MCF 10A (cell line): ENCODE measurements at places on chromosomes 5 and 9. TPM values are rescaled to one million over a fixed set of nuclear protein-coding genes. Genes with fewer than 3 reads are reported as not detected.
A peak's percentile ranks its signal among the peaks of the same experiment; 100 is the strongest.

GRCh38 chr5:173204185-173204979, 30.6 kb downstream of the NKX2-5 start:
- no peak overlapping the region for H3K4me3 ChIP-seq
- DNase-seq = peak; percentile 67
- H3K36me3 ChIP-seq = no peaks in the 10 kb centered on the region
- H3K4me1 ChIP-seq = peaks cover 26% of the 10 kb centered on the region
- no peak overlapping the region for H3K27ac ChIP-seq

- H3K4me1 ChIP-seq = peaks cover 7% of the 10 kb centered on the region
- DNase-seq = no peak
- no peaks in the 10 kb centered on the region for H3K36me3 ChIP-seq
- H3K27me3 ChIP-seq = no peaks in the 10 kb centered on the region
Observed at GRCh38 chr9:137051145-137051724, 2.6 kb downstream of the ENTPD2 start.

- no peak overlapping the region for H3K4me3 ChIP-seq
- no peaks in the 10 kb centered on the region for H3K27me3 ChIP-seq
- no peak overlapping the region for H3K27ac ChIP-seq
- peaks cover 7% of the 10 kb centered on the region for H3K4me1 ChIP-seq
Observed at GRCh38 chr5:35483780-35484179, 133.9 kb upstream of the SPEF2 start.

DNA sequence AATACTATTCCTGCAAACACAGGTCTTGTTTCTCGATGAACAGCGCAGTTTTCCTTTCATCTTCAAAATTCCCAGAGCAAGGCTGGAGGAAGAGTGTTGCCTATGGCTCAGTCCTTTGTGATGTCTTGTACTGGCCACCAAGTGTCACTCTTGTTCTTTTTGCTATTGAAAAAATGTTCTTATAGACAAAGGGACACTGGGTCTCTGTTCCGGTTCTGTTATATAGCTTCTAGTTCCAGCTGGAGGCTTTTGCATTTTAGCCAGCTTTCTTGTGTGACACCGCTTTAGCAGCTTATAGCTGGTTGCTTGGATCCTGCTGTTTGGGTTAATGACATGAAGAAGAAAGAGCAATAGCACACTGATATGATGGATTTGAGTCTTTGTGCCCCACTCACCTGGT, 343.7 kb upstream of the KCNN2 start:
- peaks cover 11% of the 10 kb centered on the region for H3K27me3 ChIP-seq
- H3K4me3 ChIP-seq = no peak overlapping the region
- DNase-seq = no peak
- H3K4me1 ChIP-seq = no peaks in the 10 kb centered on the region
- H3K36me3 ChIP-seq = no peaks in the 10 kb centered on the region

DNA sequence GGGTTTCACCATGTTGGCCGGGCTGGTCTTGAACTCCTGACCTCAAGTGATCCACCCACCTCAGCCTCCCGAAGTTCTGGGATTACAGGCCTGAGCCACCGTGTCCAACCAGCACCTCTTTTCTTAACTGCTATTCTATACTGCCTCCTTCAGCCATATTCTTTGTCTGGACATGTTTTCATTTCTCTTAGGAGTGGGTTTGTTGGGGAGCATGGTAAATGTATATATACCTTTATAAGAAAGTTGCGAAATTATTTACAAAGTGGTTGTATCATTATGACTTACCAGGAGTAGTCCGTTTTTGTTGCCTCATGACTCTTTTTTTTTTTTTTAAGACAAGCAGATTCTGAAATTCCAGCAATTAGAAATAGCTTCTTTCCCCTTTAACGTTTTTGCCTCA, 38.7 kb downstream of the CDC42SE2 start:
- peak overlapping the region; percentile 97 for H3K27ac ChIP-seq
- peak overlapping the region; percentile 26 for H3K4me3 ChIP-seq
- H3K4me1 ChIP-seq = peaks cover 67% of the 10 kb centered on the region
- H3K36me3 ChIP-seq = peaks cover 15% of the 10 kb centered on the region

DNA sequence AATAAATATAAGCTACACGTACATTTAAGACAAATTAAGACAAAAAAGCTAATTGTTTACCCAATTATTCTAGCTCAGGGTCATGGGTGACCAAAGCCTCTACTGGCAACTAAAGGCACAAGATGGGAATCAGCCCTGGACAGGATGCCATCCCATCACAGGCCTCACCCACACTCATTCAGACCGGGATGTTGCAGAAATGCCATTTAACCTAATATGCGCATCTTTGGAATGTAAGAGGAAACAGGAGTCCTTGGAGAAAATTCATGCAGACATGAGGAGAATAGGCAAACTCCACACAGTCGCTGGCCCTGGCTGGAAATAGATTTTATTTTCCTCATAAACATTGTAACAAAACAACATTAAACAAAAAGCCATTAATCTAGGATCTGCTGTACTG, 2003.8 kb upstream of the CDH9 start:
- H3K27ac ChIP-seq = no peak overlapping the region
- no peaks in the 10 kb centered on the region for H3K36me3 ChIP-seq

DNA sequence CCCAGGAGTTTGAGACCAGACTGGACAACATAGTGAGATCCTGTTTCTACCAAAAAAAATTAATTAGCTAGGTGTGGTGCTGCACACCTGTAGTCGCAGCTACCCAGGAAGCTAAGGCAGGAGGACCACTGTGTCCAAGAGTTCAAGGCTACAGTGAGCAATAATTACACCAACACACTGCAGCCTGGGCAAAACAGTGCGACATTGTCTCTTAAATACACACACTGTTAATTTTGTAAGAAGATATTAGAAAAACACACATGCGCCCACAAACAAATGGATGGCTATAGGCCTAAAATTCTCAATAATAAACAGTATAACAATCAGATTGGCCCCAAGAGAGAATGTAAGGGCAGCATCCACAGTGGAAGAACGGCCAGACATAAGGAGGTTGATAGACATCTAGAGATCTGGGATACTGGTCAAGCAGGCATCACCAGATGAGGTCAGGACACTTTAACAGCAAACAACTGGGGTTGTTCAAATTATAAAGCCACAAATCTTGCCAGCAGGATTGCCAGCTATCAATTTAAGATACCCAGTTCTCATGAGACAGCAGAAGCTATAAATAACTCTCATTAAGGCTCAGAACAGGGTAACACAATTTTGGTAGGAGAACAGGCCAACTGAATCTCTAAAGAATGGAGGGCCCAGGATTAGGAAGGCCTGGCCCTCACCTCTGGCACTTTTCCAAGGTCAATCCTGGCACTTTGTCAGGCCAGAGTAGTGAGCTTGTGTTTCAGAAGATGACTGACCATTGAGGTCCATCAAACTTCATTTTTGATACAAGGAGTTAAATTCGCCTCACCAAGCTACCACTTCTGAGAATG, 29.5 kb downstream of the GOLPH3 start:
- peaks cover 12% of the 10 kb centered on the region for H3K36me3 ChIP-seq
- H3K4me1 ChIP-seq = peaks cover 15% of the 10 kb centered on the region
- H3K27me3 ChIP-seq = no peaks in the 10 kb centered on the region

- no peak for DNase-seq
- H3K27ac ChIP-seq = no peak overlapping the region
- no peaks in the 10 kb centered on the region for H3K4me1 ChIP-seq
- H3K36me3 ChIP-seq = no peaks in the 10 kb centered on the region
Observed at GRCh38 chr5:157900644-157901043, 41.7 kb upstream of the CLINT1 start.

DNA sequence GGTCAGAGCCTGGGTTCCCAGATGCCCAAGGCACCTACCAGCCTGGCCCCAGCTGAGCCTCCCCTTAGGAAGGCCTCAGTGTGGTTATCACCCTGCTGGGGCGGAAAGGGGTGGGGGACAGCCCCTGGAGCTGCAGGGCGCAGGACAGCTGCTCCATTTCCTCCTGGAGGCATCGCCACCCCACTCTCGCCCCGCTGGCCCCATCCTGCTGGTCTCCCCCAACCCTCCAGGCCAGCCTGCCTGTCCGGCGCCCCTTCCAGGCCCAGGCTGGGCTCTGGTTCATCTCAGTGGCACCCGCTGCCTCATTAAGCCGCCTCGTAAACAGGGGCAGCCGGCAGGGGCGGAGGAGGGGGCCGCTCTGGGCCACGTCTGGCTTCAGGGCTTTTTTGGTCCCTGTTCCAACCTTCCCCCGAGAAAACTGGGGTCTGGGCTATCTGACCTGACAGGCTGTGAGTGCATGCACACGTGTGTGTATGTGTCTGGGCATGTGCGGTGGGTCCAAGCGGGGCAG, 30.8 kb upstream of the ENHO start:
- no peak for DNase-seq
- no peaks in the 10 kb centered on the region for H3K4me1 ChIP-seq
- H3K27ac ChIP-seq = no peak overlapping the region
- no peaks in the 10 kb centered on the region for H3K36me3 ChIP-seq
- H3K27me3 ChIP-seq = peaks cover 13% of the 10 kb centered on the region

GRCh38 chr5:173752653-173753052, 135.5 kb upstream of the CPEB4 start:
- no peaks in the 10 kb centered on the region for H3K4me1 ChIP-seq
- no peak overlapping the region for H3K4me3 ChIP-seq
- no peak for DNase-seq
- H3K27ac ChIP-seq = no peak overlapping the region

- H3K27ac ChIP-seq = no peak overlapping the region
- no peak for DNase-seq
- no peak overlapping the region for H3K4me3 ChIP-seq
- no peaks in the 10 kb centered on the region for H3K4me1 ChIP-seq
- H3K36me3 ChIP-seq = no peaks in the 10 kb centered on the region
Observed at GRCh38 chr5:96318569-96319110, 114.4 kb downstream of the PCSK1 start.

GRCh38 chr5:57034201-57034916, 82.4 kb upstream of the MIER3 start:
- H3K36me3 ChIP-seq = no peaks in the 10 kb centered on the region
- H3K27ac ChIP-seq = no peak overlapping the region
- H3K4me3 ChIP-seq = no peak overlapping the region
- H3K4me1 ChIP-seq = peaks cover 24% of the 10 kb centered on the region

DNA sequence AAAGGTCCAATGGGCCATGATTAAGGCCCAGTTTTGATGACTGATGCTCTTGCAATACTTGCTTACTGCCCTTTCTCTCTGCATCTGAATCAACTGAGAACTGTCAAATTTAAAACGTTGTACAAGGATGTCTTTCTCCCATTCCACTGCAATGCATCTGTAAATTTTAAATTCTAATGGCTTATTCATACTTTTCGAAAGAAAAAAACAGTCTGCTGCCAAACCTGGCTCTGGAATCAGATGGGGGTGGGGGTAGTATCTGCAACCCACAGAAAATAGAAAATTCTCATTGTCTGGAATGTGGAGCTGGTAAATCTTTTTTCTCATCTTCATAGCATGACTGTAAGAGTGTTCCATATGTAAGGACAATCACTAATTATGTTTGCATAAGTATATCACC, 371.8 kb upstream of the RFX3 start:
- H3K4me1 ChIP-seq = no peaks in the 10 kb centered on the region
- no peaks in the 10 kb centered on the region for H3K36me3 ChIP-seq
- DNase-seq = no peak
- no peaks in the 10 kb centered on the region for H3K27me3 ChIP-seq

The COL23A1 gene
- 0.10 TPM in 1 of 2 replicates, not detected in the other for total RNA-seq

The FSTL4 gene
- total RNA-seq = 0.12 TPM in 1 of 2 replicates, not detected in the other

The PLCXD3 gene
- total RNA-seq = not detected in 2 replicates

The RMRP gene
- total RNA-seq = 13,245 and 17,503 TPM in 2 replicates

The TTC39B gene
- total RNA-seq = 22.8 and 23.3 TPM in 2 replicates

The COL5A1 gene
- total RNA-seq = not detected in 2 replicates

The IL4 gene
- not detected in 2 replicates for total RNA-seq

The FAM153A gene
- total RNA-seq = not detected in 2 replicates
